Suprapubic skin (tissue), 4 donors: ENCODE measurements at places on chromosomes 2 and 18.
A peak's percentile ranks its signal among the peaks of the same experiment; 100 is the strongest.

GRCh38 chr2:186486651-186487647, 889 bp downstream of the ZC3H15 start:
- H3K27ac ChIP-seq, result peak overlapping the region; percentile 96
- no peaks in the 10 kb centered on the region for H3K36me3 ChIP-seq
- H3K4me3 ChIP-seq, result peak overlapping the region; percentile 82
- peaks cover 65% of the 10 kb centered on the region for H3K4me1 ChIP-seq
- no peaks in the 10 kb centered on the region for H3K27me3 ChIP-seq
- no peak for DNase-seq

DNA sequence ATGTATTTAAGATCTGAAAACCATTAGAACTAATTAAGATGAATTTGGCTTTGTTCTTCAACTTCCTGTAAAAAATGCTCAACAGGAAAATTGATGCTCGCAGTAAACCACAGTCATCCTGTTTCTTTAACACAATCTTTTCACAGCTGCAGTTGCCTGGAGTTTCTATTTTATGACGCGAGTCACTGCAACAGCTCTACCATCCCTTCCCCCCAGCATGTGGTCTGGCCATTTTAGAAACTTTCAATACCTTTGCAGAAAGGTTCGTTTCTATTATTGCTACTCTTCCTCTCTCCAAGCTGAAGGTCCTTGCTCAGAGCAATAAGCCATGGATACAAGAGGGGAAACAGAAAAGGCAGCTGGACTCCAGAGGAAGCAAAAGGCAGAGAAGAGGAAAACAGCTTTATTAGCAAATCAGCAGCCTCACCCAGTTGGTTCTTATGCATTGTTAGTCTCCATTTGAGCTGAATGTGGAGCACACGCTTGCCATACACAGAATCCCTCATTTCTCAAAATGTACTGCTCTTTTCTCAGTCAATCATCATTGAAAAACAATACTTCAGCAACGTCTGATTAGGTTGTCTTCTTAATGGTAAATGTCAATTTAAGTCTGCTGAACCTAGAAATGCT, 3.9 kb downstream of the WIPF1 start:
- H3K4me1 ChIP-seq, result peaks cover 25% of the 10 kb centered on the region
- peak overlapping the region; percentile 22 for H3K4me3 ChIP-seq
- no peaks in the 10 kb centered on the region for H3K27me3 ChIP-seq
- no peaks in the 10 kb centered on the region for H3K36me3 ChIP-seq
- no peak for DNase-seq

- H3K4me3 ChIP-seq, result no peak overlapping the region
- peaks cover 25% of the 10 kb centered on the region for H3K4me1 ChIP-seq
- H3K27me3 ChIP-seq, result peaks cover 27% of the 10 kb centered on the region
- no peaks in the 10 kb centered on the region for H3K36me3 ChIP-seq
- no peak for DNase-seq
These were observed 100.4 kb upstream of the GPR45 start for GRCh38 chr2:105141099-105141614.

GRCh38 chr18:12048010-12048826, 45.4 kb upstream of the ANKRD62 start:
- H3K27me3 ChIP-seq, result no peaks in the 10 kb centered on the region
- no peak for DNase-seq
- H3K4me1 ChIP-seq, result no peaks in the 10 kb centered on the region
- H3K27ac ChIP-seq, result no peak overlapping the region
- no peaks in the 10 kb centered on the region for H3K36me3 ChIP-seq

- no peak for DNase-seq
- H3K36me3 ChIP-seq, result no peaks in the 10 kb centered on the region
- no peak overlapping the region for H3K4me3 ChIP-seq
- H3K27ac ChIP-seq, result no peak overlapping the region
These were observed 279.8 kb downstream of the NAPG start for GRCh38 chr18:10805587-10806118.

- no peaks in the 10 kb centered on the region for H3K27me3 ChIP-seq
- H3K36me3 ChIP-seq, result no peaks in the 10 kb centered on the region
- no peak for DNase-seq
These were observed 497.6 kb upstream of the TCF4 start for GRCh38 chr18:56085551-56085950.

DNA sequence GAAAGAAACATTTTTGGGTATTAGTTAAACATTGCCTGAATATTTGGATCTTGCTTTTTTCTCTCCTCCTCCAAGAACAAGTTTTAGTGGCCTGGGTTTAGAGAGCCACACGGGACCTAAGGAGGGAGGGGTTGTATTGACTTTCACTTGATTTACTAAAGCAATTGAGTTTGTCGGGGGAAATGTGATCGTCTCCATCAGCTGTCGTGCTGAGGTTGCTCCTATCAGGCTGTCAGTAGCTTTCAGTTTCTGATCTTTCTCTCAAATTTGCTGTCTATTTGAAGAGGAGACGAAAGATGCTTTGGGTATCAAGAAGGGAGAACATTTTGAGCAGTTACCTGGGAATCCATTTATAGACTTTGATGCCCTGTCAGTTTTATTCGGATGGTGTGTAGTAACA, 106.0 kb downstream of the SETBP1 start:
- DNase-seq, result no peak
- H3K4me3 ChIP-seq, result no peak overlapping the region
- H3K27ac ChIP-seq, result no peak overlapping the region

- H3K4me3 ChIP-seq, result no peak overlapping the region
- no peaks in the 10 kb centered on the region for H3K36me3 ChIP-seq
- H3K27me3 ChIP-seq, result no peaks in the 10 kb centered on the region
- DNase-seq, result peak; percentile 57
- no peak overlapping the region for H3K27ac ChIP-seq
These were observed 66.1 kb upstream of the SMAD7 start for GRCh38 chr18:49016648-49017539.

- DNase-seq, result no peak
- no peak overlapping the region for H3K4me3 ChIP-seq
- H3K36me3 ChIP-seq, result no peaks in the 10 kb centered on the region
- H3K27ac ChIP-seq, result no peak overlapping the region
These were observed 437.9 kb downstream of the TXNL1 start for GRCh38 chr18:56200381-56200911.

DNA sequence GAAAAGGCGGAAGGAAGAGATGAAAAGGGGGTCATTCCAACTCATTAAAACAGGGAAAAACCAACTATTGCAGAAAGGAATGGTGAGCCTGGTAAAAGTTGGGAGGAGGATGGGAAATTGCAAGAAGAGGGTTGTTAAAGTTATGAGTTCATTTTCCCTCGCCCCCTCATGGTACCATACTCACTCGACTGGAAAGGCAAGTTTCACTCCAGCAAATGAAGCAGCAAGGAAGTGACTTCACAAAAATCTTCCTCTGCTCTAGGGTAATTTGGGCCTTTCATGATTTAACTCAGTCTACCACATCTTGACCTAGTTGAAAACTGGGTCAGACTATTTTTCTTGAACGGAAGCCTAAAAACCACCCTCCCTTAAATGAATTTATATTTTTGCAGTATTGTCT, 22.8 kb upstream of the DAW1 start:
- no peaks in the 10 kb centered on the region for H3K27me3 ChIP-seq
- peak overlapping the region; percentile 24 for H3K27ac ChIP-seq
- no peak overlapping the region for H3K4me3 ChIP-seq
- H3K36me3 ChIP-seq, result no peaks in the 10 kb centered on the region

- no peak overlapping the region for H3K27ac ChIP-seq
- no peak for DNase-seq
- H3K4me1 ChIP-seq, result peaks cover 43% of the 10 kb centered on the region
- no peaks in the 10 kb centered on the region for H3K36me3 ChIP-seq
- no peaks in the 10 kb centered on the region for H3K27me3 ChIP-seq
These were observed 39.7 kb upstream of the SEMA4C start for GRCh38 chr2:96909611-96910021.
